ENCODE measurements at places on chromosomes 5 and 9.

- DNase-seq = no peak
These were observed 29.1 kb upstream of the ANKRD31 start for GRCh38 chr5:75265731-75266130.

DNA sequence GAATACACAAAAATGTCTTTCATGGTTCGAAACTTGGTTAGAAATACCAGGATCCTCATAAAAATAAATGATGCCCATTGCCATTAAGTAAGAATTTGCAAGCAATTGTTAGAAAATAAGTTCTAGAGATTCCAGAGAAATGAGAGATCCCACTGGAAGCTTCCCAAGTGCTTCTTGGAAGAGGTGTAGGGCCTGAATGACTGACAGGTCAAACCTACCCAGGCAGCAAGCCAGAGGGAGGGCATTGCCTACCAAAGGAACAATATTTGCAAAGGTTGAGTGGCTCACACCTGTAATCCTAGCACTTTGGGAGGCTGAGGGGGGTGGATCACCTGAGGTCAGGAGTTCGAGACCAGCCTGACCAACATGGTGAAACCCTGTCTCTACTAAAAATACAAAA is 777.0 kb upstream of the WWC1 start:
- no peak for DNase-seq

- DNase-seq = no peak
These were observed 35.5 kb upstream of the GRHPR start for GRCh38 chr9:37386988-37387387.

DNA sequence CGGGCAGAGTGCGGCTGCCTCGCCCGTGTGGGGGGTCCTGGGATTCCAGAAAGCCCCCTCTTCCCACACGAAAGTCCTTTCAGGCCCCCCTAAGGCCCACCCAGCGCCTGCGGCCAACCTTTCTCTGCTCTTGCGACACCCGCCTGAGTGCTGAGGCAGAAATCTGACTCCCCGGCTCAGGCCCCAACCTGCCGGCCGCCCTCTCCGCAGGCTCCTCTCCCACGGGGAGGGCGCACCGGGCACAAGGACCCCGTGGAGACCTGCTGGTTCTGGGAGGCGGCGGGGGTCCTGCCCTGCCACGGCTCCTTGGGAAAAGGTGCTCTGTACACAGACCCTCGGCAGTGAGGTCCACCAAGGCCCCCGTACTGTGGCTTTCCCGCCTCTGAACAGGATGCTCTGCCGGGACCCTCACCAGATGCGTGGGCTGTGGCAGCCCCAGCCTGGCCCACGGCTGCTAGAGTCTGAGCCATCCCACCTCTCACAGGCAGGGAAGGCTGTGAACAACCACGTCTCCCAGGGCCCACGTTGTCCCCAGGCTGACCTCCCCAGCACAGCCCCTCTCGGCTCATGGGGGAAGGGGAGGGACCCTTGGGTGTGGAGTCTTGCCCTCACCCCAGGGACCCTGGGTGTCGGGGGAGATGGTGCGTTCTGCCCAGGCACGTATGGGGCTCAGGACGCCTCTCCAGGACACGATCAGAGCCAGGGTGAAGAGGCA is 41.5 kb upstream of the EGFL7 start:
- DNase-seq = no peak

GRCh38 chr9:78519786-78520185 is 222.9 kb downstream of the PSAT1 start:
- DNase-seq = no peak
